ENCODE measurements at places on chromosomes 7 and 10. TPM values are rescaled to one million over a fixed set of nuclear protein-coding genes. Genes with fewer than 3 reads are reported as not detected.

Gene DHTKD1
- 51.6 TPM for total RNA-seq

Gene CTAGE4
- not detected for total RNA-seq

Gene CHCHD3
- total RNA-seq, result 95.1 TPM

Gene VSTM4
- total RNA-seq, result 2.3 TPM

Measured in cardiac muscle cell (in vitro differentiated cells and primary cell).